ENCODE measurements at places on chromosomes 1 and 21.

GRCh38 chr1:44377925-44378784 is 23.1 kb upstream of the ERI3 start:
- peak; percentile 20 for DNase-seq

DNA sequence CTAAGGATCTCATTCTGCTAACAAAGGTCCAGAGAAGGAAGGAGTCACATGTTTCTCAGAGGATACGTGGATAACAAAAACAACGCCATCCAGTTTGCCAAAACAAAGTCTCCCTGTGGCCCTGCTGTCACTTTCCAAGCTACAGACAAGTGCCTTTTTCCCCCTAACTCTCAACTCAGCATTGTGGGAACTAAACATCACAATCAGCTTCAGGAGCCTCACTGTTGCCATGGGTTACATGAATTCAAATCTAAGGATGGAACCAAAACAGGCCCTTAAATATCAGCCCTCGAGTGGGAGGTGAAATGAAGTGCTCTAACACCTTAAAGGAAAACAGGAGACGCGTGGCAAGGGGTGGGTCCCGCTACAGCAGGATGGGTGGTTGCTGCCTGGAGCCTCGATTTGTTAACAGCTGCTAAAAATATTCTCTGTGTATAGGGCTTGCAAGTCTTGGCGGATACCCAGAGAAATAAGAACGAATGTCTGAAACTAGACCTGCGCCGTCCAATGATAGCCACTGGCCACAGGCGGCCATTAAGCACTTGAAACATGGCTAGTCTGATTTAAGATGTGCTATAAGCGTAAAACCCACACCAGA is 66.4 kb upstream of the SOD1 start:
- DNase-seq: no peak

- DNase-seq: no peak
Measured at GRCh38 chr1:180921891-180922630, 9.4 kb downstream of the KIAA1614 start.

GRCh38 chr1:114517348-114517747 is 6.3 kb upstream of the TRIM33 start:
- DNase-seq: no peak

GRCh38 chr1:245444147-245444828 is 289.5 kb downstream of the KIF26B start:
- DNase-seq: no peak

- DNase-seq: no peak
Measured at GRCh38 chr1:38852780-38853179, 6.8 kb downstream of the RRAGC start.

DNA sequence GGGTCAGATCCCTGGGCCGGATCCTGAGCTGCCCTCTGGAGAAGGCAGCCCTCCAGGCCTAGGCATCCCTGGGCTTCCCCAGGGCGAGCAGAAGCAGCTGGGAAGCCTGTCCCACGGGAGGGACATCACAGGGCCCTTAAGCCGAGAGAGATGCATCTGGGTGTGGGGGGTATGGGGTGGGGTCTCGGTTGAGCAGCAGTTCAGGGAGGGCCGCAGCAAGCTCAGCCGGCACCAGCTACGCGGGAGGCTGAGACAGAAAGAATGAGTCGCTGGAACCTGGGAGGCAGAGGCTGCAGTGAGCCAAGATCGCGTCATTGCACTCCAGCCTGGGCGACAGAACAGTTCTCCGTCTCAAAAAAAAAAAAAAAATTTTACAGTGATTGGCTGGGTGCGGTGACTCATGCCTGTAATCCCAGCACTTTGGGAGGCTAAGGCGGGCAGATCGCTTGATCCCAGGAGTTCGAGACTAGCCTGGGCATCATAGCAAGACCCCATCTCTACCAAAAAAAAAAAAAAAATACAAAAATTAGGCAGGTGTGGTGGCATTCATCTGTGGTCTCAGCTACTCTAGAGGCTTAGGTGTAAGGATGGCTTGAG is 37.7 kb downstream of the RRP1 start:
- DNase-seq: no peak

GRCh38 chr1:186050360-186050759 is 316.2 kb downstream of the HMCN1 start:
- no peak for DNase-seq

DNA sequence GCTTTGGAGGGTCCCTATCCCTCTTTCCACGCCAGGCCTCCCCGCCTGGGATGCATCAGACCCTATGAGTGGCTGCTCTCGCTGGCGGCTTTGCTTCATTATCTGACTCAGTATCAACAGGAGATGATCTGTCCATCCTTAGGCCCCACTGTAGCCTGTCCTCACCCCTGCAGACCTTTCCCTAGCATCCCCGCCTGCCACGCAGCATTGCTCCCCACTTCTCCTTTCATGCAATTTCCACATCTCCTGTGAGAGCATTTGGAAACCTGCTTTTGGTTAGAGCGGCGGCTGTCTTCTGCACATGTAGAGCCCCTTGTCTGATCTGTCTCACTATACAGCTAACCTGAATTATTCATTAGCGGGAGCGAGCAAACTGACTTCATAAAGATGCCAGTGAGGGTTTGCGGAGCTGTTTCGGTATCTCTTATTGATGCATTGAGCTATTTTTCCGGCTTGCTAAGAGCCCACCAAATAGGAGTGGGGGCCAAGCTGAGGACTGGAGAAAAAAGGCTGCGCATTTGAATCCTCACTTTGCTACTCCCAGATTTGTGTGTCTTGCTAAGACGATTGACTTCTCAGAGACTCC is 40.0 kb upstream of the ATP2B4 start:
- DNase-seq: no peak

GRCh38 chr1:204920967-204921366 is 50.3 kb downstream of the NFASC start:
- DNase-seq: no peak

DNA sequence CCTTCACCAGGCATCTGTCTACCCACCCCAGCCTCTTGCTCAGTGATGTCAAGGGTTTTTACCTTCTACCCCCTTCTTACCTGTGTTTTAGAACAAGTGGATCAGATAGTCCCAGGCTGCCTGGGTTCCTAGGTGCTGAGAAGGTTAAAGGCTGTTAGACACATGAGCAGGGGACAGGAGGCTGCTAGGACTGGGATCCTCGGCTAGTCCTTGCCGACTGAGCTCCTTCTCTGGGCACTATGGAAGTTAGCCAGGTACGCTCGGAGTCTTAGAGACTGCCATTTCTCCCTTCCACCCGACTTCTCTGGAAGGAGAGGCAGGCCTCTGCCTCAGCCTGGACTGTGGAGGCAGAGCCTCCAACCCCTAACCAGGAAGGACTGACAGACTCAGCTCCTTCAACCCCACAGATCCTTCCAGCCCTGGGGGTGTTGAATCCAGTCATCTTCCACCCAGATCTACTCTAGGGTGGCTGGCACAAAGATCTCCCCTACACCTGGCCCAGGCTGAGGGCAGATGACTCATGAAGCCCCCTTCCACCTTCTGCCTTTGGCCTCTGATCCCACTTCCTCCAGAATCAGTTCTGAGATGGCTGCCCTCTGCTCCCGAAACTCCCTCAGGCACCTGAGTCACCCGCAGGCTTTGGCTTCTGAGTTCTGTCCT is at the start of gene DYNLT4:
Gene DYNLT4, minus strand, starts transcription at position 648 of the 660 bp plus-strand sequence. CDS start 683 bp downstream, outside the sequence.
- DNase-seq: no peak

GRCh38 chr1:26923711-26924110 is 2.2 kb downstream of the NUDC start:
- no peak for DNase-seq

DNA sequence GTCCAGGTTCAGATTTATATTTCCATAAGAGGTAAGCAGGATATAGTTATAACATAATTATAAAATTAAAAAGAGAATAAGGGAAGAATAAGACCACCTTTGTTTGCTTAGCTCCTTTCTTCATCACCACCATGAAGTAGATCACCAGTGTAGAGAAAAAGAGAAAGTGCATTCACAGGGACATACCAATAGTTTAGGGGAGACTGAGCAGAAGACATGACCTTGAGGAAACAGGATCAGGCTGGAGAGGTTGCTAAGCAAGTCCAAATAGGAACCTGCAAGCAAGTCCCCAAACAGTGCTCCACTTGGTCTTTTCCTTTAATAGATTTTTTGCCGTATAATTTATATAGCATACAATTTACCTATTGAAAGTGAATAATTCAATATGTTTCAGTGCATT is 63.0 kb downstream of the KCNT2 start:
- no peak for DNase-seq

GRCh38 chr1:86760199-86760598 is 55.8 kb downstream of the SH3GLB1 start:
- DNase-seq: no peak

- DNase-seq: no peak
Measured at GRCh38 chr1:162314206-162314605, 62.4 kb downstream of the SPATA46 start.

DNA sequence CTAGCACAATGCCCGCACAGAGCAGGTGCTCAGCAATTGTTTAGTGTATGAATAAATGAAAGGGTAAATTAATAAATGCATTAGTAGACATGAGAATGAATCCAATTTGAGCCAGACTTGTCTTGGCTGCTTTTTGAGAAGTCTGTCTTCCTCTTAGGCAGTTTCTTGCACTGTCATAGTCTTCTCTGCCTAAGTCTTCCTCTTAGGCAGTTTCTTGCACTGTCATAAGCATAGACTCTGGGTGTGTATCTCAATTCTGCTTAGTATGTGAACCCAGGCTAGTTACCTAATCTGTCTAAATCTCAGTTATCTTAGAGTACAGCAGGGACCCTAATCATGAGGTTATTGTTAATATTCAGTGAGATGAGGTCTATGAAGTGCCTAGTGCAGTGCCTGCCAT is 27.2 kb downstream of the NHLH2 start:
- no peak for DNase-seq

DNA sequence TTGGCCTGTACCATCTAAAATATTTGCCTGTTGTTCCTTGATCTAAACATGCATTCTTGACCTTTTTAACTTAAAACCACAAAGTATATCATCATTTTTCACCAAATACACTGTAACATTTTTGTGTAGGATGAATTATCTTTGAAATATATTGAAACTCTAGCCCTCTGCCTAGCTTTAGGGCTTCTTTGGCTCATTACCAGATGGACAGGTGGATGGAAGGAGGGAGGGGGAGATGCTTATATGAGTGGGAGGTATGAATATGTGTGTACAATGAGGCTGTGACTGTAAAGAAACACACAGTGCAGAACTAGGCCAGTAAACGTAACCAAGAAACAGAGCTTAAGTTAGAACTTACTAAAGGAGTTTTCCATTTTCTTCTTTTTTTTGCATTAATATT is 118.5 kb downstream of the ESRRG start:
- no peak for DNase-seq

DNA sequence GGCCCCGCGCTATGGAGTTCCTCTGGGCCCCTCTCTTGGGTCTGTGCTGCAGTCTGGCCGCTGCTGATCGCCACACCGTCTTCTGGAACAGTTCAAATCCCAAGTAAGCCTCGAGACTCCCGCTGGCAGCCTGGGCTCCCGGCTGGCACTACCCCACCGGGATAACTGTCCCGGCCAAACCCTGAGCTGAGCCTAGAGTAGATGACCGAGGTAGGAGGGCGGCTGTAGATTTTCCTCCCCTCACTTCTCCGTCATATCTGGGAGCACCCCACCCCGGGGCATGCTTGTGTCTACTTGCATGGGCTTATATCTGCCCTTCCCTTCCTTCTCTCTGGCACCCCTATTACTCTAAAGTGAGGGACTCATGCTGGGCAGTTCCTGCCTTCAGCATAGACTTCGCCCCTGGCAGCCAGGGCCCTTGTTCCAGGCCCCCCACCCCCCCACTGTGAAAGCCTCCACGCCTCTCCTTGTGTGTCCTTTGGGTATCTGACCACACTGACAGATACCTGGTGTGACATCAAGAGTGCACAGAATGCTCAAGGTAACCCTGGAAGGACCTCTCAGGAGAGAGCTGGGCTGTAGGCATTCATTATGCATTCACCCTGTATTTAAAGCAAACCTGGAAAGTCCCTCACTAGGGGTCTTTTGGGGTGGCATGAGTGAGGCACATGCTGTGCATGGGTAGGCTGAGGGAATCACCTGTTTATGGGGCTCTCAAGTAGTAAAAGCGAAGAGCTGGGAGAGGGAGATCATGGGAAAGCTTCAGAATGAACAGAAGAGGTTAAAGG is 485 bp downstream of the EFNA1 start:
- no peak for DNase-seq

DNA sequence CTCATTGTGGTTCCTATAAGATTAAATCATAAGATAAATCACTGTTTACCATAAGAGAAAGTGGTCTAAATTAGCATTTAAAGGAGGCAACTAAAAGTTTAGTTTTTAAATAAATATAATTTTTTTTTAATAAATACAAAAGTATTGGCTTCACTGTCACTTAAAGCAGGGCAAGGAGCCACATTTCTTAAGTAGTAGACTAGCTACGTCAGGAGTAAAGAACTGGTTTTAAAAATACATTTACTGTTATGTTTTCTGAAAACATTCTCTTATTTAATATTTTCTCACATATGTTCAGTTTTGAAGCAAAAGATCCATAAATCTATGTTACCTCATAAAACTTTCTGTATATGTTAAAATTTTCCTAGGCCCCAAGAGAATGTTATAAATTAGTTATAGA is 2.2 kb downstream of the ANGPTL1 start:
- no peak for DNase-seq

DNA sequence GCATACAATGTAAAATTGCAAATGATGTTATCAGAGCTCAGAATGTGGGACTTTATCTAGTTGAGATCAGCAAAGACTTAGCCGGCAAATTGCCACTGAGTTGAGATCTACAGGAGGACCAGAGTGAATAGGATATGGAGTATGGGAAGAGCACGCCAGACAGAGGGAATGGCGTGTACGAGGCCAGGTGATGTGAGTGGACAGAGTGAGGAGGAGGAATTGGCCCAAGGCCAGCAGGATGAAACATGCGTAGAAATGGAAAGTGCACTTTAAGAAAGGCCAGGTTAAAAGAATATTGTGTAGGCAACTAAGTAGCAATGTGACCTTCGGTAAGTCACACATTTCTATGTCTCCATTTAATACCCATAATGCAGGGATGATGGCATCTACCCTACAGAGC is 211.0 kb downstream of the ZP4 start:
- DNase-seq: no peak

DNA sequence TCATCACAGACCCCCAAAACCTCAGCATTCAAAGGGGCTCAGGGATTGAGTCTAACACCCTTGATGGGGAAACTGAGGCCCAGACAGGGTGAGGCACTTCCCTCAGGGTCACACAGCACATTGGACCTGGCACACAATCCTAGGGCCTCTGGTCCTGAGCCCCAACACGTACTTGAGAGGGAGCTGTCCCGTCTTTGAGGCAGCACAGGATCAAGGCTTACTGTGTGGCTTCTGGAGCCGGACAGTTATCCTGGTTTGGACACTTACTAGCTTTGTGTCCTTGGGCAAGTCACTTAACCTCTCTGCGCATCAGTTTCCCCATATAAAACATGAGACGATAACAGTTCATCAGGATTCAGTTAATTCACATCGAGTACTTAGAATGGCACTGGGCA is 26.5 kb downstream of the RUNX3 start:
- DNase-seq: no peak

GRCh38 chr1:92851729-92852128 is 19.9 kb downstream of the RPL5 start:
- no peak for DNase-seq

Data from stimulated activated naive B cell treated with anti-CD40 and anti-IgM and Interleukin-4, amounts not matched to agents 10 μg/mL and 1 μg/mL and 100 μg/mL, for 72 hours (primary cell).